ENCODE measurements at places on chromosomes 2 and 18.
A peak's percentile ranks its signal among the peaks of the same experiment; 100 is the strongest.

- DNase-seq = no peak
Measured at GRCh38 chr2:147824620-147825019, 20.2 kb upstream of the ACVR2A start.

GRCh38 chr2:38037757-38038621 is 38.0 kb downstream of the CYP1B1 start:
- no peak for DNase-seq

- DNase-seq = no peak
Measured at GRCh38 chr2:151721161-151721560, 13.1 kb downstream of the NEB start.

GRCh38 chr18:34386803-34387202 is 162.1 kb upstream of the NOL4 start:
- no peak for DNase-seq

DNA sequence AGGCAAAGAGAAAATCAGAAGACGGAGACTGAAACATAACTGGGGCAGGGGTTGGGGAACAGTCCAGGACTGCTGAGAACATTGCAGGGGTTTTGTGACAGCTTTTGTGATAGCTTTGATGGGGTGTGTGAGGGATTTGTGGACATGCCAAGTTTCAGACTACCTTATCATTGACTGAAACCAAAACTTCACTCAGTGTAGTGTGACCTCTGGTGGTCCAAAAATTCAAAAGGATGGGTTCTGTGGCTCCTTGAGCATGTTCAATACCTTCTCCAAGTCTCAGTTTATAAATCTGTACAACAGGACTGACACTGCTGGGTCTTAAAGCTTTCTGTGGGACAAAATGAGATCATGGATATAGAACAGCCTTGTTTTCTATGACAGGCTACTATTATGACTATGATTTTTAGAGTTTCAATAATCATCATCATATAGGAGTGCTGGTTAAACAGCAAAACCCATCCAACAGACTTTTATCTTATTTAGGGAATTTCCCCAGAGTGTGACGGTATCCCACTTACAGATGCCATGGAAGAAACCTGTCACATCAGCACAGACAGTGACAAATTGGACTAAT is 259.2 kb upstream of the SLC14A2 start:
- no peak for DNase-seq

DNA sequence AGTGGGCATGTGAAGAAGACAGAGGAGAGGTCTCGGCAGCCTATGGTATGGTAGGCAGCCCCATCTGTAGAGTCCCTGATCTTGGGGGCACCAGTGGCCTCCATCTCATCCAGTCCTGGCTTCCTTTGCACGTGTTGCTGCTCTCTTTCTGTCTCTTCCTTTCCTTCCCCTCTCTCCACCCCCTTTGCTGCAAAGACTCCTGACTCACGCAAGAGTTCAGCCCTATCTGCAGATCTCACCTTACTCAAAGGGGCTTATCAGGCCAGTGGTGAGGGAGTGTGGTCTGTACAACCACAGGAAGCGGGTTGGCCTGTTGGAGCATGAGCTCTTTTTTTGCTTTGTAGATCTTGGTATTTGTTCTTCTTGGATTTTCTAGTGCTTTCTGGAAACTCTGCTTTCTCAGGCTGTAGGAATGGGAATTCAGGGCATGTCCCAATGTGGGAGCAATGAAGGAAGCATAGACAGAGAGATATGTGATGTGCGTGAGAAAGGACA is 14.6 kb upstream of the NT5DC4 start:
- no peak for DNase-seq

- peak; percentile 38 for DNase-seq
Measured at GRCh38 chr2:105329561-105330495, at the start of gene TGFBRAP1. Gene TGFBRAP1 (minus strand): TSS chr2:105329735. CDS start chr2:105308301, 21,434 bp downstream.

DNA sequence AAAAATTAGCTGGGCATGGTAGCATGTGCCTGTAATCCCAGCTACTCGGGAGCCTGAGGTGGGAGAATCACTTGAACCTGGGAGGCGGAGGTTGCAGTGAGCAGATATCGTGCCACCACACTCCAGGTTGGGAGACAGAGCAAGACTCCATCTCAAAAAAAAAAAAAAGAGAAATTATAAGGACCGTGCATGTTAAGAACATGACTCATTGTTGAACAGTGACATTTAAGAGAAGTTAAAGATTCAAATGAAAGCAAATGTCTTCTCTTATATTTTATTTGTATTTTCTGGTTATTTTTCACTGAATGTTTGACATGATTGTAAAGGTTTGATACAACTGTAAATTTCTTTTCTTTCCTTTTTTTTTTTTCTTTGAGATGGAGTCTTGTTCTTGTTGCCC is 69.6 kb downstream of the APLF start:
- DNase-seq = no peak

DNA sequence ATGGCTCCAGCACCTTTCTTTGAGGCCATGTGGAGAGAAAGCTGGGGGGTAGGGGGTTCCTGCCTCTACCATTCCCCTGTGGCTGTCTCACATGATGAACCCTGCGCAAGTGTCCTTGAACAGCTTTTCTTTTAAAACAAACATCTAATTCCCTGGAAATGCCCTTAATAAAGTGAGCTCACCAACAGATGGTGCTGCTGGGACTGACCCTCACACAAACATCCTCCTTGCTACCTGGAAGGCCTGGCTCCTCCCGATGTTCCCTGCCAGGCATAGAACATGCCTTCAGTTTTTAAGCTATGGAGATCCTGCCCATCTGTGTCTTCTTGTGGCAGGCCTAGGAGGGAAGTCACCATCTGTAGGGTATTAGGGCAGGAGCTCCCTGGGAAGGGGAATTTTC is 60.7 kb upstream of the GATA6 start:
- no peak for DNase-seq

- DNase-seq = no peak
Measured at GRCh38 chr18:50461251-50461650, 86.4 kb downstream of the SKA1 start.

DNA sequence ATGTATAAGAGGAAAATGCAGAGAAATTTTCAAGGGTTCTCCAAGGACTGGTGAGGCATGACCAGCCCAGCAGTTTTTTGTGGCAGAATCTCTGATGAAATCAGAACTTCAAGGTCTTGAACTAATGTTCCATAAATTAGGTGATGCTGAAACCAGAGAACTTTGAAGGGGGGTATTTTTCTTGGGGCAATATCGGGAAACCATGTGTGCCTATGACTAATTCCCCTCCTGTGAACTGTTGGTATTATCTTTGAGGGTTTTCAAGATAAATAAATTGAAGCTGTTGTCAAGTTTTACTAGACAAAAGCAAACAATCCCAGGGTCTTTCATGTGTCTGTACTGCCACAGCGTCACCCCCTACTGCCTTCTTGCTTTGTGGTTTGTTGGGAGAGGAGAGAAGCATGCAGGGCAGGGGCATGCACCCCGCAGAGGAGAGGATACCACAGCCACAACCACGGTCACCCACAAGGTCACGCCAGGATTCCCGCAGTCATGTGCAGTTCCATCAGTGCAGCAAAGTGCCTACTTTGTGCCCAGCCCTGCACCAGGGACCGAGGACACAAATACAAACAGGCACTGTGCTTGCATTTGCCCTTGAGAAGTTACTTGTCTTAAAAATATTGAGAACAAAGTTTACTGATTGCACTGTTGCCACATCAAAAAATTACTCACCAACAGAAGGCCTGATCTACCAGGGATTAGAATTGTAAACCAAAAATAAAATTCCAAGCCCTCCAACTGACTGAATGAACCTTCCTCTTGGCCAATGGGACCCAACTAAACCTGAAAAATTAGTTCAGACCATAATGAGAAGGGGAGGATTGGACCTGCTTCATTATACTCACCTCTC is 413.3 kb upstream of the TRIB2 start:
- no peak for DNase-seq

GRCh38 chr2:160921386-160921964 is 238.8 kb upstream of the TANK start:
- no peak for DNase-seq

- no peak for DNase-seq
Measured at GRCh38 chr2:239275847-239276831, 124.7 kb downstream of the HDAC4 start.

GRCh38 chr2:17634997-17635396 is 94.5 kb downstream of the VSNL1 start:
- no peak for DNase-seq

GRCh38 chr2:179524809-179525339 is 260.2 kb upstream of the SESTD1 start:
- no peak for DNase-seq

DNA sequence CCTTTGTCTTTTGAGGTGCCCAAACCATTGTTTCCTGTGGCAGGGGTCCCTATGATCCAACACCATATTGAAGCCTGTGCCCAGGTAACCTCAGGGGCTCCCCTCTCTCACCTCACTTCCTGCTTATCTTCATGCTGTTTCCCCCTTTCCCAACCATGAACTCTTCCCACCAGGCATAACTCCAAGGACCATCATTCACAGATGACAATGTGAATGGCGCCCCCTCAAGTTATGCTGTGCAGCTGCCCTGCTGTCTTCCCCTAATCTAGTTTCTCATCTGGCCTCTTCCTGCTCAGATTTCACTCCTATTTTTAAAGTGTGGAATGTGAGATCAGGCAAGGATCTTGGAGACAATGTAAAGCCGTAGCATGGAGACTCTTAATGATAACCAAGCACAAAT is 1.4 kb downstream of the GMPPA start:
- no peak for DNase-seq

DNA sequence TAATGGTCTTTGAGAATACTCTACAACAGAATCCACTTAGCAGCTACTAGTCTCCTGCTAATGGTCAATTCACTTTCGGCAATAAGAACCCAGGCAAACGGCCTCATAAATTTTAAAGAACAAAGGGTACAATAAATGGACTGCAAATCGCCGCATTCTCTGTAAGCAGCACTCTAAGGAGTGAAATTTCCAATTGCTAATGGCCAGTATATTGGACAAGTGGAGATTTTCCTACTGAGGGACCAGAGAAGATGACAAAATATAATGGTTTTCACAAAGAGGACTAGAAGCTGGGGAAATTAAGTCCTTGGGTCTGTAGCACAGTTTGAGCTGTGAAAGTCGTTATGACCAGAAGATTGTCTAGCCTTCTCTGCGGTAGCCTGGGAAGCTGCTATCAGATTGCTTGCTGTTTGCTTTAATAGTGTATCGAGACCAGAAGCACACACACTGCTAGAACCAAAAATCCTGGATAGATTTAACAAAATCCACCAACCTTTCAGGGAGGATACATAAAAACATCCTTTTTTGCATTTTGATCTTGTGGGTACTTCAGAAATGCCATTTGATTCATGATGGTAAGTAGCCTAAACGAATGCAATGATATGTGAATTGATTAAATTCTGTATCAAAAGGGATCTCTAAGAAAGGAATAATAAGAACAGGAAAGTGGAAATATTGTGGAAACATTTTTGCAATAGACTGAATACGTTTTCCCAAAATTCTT is 53.6 kb upstream of the ATP8B1 start:
- DNase-seq = no peak

DNA sequence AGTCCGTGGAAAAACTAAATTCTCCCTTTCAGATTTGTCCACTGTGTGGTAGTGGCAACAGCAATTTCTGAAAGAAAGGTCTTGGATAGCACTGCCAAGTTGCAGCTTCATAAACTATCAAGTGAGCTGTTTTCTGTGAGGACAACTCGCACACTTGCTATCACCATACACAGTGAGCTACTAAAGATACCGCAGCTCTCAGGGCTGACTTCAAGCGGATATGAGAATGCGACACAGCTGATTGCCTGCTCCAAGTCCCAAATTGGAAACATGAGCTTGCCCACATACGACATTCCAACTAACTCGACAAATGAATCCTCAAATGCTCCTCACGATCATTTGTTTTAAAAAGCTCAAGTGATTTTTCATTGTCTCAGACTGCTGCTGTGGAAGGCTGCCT is 46.2 kb downstream of the E2F6 start:
- no peak for DNase-seq

DNA sequence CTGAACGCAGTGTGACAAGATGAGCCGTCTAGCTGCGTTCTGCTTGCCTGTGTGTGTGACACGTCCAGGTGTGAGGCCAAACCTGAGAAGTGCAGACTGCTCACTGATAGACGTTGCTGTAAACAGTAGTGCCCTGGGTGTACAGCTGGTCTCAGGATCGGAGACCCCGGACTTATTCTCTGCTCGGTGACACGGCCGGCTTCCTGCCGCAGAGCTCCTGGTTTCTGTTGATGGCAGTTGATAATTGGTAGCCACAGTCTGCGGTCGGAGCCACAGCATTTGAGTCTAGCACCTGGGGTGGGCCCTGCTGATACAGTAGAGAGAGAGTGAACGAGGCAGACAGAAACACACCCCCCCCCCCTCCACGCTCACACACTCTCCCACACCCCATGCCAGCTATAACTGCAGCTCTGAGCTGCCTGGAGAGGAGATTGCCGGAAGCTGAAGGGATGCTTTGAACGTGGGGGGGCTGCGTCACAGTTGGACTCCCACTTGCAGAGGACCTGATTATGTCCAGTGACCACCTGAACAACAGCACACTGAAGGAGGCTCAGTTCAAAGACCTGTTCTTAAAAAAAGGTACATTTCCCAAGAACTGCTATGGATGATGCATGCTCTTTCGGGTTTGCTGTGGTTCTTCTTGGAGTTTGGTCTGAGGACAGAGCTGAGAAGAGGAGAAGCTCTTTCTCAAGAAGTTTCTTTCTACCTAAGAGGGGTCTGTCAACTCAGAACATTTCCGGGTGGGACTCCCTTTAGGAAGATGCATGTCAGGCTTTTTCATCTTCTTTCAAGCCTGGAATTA is 114.0 kb downstream of the FAM210A start:
- DNase-seq = peak; percentile 75

GRCh38 chr2:205869439-205869838 is 187.1 kb downstream of the NRP2 start:
- no peak for DNase-seq

DNA sequence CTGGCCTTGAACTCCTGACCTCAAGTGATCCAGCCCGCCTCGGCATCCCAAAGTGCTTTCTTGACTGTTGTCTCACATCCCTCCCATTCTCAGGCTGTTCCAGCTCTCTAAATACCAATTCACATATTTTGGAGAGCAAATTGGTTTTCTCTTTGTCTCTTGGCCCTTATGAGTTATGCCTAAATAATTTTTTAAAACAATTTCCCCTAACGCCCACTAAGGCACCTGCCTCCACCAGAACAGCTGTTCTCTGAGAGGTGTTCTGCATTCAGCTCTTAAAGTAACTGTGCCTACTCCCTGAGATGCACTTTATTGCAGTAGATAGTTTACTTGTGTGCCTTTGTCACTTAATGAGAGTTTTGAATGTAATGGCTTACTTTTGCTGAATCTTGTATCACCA is 6.9 kb downstream of the CCDC195 start:
- no peak for DNase-seq

DNA sequence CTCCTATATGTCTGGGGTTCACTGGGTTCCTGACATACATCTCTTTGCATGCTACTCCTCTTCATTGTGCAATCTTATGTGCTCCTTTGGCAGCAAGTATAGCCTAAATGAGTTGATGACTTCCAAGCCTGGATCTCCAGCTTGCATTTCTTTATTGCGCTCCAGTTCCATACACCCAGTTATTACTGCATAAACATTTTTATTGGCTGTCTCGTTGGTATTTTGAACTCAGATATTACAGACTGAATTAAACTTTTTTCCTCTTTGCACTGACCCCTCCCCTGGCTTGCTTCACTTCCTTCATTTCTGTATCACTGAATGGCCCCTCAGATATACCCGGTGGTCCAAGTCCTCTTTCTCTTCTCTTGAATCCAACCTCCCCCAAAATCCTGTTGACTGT is 219.2 kb downstream of the MC4R start:
- no peak for DNase-seq
